Muscle of arm (tissue), 14 donors: ENCODE measurements at places on chromosomes 6 and 20. TPM values are rescaled to one million over a fixed set of nuclear protein-coding genes. Genes with fewer than 3 reads are reported as not detected.

DNA sequence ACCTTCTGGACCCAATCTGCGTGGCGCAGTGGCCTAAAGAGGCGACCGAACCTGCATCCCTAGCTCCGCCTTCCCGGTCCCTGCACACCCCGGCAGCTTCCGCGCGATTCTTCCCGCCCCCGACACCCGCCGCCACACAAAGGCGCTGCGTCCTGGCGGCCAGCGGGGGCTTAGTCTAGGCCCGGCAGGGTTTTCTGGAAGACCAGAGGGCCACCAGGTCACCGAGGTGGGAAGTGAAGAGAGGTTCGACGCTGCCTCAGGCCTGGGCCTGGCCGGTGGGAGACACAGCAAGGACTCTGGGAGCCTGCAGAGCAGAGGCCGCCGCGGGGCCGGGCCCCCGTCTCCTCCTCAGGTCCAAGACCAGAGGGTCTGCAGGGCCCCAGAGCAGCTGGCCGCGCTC, 154.9 kb downstream of the OR2B2 start:
- DNase-seq = peak; percentile 59

GRCh38 chr6:109291902-109292301, 90.4 kb downstream of the CD164 start:
- DNase-seq = no peak

The ZNF322 gene
- polyA plus RNA-seq = not detected

The OPN5 gene
- polyA plus RNA-seq = 0.09 TPM

The RAET1E gene
- 2.1 TPM for polyA plus RNA-seq

The PPARD gene
- polyA plus RNA-seq = 21.1 TPM

- no peak for DNase-seq
These were observed 5.4 kb upstream of the POU3F2 start for GRCh38 chr6:98828941-98829411.

GRCh38 chr6:4163408-4164116, 28.2 kb upstream of the ECI2 start:
- DNase-seq = no peak

- DNase-seq = no peak
These were observed 227.2 kb downstream of the LY86 start for GRCh38 chr6:6815732-6816131.

GRCh38 chr6:49653942-49654341, 17.3 kb upstream of the RHAG start:
- DNase-seq = no peak

The LIME1 gene
- polyA plus RNA-seq = 4.0 TPM

DNA sequence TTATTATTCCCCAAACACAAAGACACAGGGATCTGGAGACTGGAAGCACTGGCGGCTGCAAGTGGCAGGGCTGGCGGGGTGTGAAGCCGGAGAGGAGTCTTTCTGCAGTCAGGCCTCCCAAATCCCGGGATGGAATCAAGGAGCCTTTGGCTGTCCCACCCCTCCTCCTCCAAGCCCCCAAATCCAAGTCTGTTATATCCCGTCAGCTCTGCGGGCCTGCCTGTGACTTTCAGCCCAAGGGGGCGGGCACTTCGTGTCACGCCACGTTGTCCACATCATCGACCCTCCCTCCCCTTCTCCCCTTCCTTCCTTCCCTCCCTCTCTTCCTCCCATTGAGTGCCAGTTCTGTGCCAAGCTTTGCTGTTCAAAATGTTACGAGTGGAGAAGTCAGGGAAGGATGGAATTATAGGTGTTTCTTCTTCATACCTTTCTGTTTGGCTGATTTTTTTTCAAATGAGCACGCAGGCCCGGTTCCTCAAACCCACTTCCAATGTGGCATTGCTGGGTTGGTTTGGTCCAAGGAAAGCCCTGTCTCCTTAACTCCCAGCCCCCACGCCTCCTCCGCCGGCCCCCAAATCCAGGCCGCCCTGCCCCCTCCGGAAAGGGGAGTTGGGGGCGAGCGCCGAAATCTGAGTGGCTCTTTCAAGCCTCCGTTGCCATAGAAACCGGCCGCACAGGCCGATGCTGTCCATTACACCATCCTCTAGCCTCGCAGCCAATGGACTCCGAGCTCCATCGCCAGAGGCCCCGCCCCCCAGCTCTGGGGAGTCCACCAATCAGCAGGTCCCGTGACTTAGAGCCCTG, 12.7 kb downstream of the ZCCHC3 start:
- peak; percentile 99 for DNase-seq

The TREML1 gene
- not detected for polyA plus RNA-seq

GRCh38 chr6:25652007-25652515, at the start of gene SCGN:
TSS of gene SCGN (plus strand) at chr6:25652215. CDS start at chr6:25652404, 189 bp downstream.
- peak; percentile 76 for DNase-seq

DNA sequence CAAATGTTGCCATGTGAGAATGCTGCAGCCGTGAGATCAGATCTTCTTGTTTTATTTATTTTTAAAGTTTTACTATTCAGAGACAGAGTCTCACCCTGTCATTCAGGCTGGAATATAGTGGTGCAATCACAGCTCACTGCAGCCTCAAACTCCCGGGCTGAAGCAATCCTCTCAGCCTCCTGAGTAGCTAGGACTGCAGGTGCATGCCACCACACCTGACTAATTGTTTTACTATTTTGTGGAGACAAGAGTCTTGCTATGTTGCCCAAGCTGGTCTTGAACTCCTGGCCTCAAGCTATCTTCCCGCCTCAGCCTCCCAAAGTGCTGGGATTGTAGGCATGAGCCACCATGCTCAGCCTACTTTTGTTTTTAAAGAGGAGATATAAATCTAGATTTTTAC, 22.5 kb upstream of the SSR1 start:
- no peak for DNase-seq

DNA sequence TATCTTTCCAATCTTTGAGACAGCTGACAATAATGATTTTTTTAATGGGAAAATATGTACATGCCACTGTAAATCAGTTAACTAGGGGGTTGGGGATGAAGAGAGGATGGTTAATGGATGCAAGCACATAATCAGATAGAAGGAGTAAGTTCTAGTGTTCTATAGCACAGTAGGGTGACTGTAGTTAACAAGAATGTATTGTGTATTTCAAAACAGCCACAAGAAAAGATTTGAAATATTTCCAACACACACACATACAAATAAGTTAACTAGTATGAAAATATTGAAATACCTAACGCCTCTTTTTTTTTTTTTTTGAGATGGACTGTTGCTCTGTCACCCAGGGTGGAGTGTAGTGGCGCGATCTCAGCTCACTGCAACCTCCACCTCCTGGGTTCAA, 153.4 kb upstream of the SALL4 start:
- no peak for DNase-seq

- no peak for DNase-seq
These were observed 11.4 kb upstream of the TAF8 start for GRCh38 chr6:42038811-42039408.

The TRIM31 gene
- polyA plus RNA-seq = not detected

The TUBE1 gene
- 13.8 TPM for polyA plus RNA-seq

- DNase-seq = peak; percentile 47
These were observed 92.7 kb upstream of the SIRPA start for GRCh38 chr20:1802385-1803060.

The CFAP206 gene
- polyA plus RNA-seq = 0.52 TPM

The SIRPB2 gene
- 2.1 TPM for polyA plus RNA-seq
